ENCODE measurements at places on chromosomes 2 and 18.

DNA sequence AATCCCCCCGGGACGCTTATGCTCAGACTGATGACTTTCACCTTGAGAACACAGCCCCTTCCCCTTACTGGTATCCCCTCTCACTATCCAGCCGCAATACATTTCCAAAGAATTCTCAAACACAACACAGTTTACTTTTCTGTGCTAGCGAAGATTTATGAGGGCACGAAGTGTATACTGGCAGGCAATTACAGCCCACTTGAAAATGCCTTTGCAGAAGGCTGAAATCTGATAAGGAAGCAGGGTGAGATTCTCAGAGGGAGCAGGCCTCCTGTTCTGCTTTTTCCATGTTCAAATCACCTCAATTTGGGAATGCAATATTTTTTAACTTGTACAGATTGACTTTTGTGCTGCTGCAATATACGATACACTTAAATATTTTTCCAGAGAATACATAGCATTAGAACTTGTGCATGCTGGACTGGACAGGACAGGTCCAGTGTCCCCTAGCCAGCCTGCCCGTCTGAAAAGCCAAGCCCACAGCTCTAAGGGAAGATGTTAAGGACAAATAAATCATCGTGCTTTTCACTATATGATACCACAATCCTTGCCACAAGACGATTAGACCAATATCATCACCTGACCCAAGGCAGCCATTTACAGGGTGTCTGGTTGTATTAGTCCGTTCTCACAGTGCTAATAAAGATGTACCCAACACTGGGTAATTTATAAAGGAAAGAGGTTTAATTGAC is 262.1 kb downstream of the EPHA4 start:
- DNase-seq: no peak

GRCh38 chr2:32360416-32360815 is 3.6 kb downstream of the BIRC6 start:
- no peak for DNase-seq

DNA sequence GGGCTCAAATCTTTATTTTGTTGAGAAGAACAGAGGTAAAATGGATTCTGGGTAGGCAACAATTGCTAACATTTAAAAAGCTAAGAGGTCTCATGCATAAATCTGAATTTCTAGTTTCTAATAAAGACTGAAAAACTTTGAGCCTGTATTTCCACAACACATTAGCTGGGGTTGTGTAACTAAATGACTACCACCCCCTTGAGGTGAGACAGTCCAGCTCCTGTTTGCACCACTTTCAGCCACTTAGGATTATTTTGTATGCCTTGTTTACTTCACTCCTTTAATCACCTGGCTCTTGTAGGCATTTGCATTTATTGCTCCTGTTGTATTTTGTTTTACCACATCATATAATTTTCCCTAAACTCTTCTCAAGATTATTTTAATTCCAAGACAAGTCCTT is 376.6 kb downstream of the PTH2R start:
- no peak for DNase-seq

DNA sequence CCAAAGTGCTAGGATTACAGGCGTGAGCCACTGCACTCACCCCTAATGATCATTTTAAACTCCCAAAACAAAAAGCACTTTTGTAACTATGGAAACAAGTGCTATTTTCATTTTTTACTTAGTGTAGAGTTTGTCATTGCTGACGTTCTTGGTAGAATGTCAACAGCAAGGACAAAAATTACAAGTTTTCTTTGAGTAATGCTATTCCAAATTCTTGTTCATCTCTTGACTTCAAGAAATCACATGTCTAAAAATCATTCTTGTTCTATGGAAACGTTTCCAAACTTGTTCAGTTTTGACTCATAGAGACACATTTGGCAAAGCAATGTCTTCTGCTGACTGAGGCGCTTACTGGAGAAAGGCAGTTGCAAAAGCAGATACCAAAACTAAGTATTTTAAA is 82.6 kb downstream of the MBP start:
- DNase-seq: no peak
